Ascending aorta (tissue), 2 donors: ENCODE measurements at places on chromosomes 12 and 14.

GRCh38 chr14:68403191-68404145 lies 389.4 kb downstream of the ZFP36L1 start:
- no peak for DNase-seq
- H3K4me3 ChIP-seq: no peak overlapping the region
- peak overlapping the region; percentile 55 for H3K27ac ChIP-seq
- H3K27me3 ChIP-seq: no peaks in the 10 kb centered on the region
- peaks cover 9% of the 10 kb centered on the region for H3K4me1 ChIP-seq
- no peaks in the 10 kb centered on the region for H3K36me3 ChIP-seq

- peaks cover 47% of the 10 kb centered on the region for H3K4me1 ChIP-seq
- H3K36me3 ChIP-seq: no peaks in the 10 kb centered on the region
- H3K27ac ChIP-seq: no peak overlapping the region
These were observed 229.5 kb downstream of the CACNA1C start for GRCh38 chr12:2282318-2282717.

DNA sequence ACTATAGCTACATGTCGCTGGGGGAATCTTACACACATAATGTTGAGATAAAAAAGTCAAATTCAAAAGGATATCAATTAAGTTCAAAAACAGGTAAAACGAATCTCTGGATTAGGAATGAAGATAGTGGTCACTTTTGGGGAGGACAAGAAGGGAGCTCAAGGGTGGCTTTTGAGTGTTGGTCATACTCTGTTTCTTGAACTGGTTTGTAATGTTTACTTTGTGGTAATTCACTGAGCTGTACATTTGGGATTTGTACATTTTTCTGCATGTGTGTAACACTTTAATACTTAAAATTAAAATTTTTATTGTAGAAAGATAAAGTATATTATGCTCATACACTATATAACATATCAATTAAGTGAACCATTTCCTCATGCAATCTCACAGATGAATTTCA lies 26.6 kb downstream of the KLHL28 start:
- no peak for DNase-seq
- peaks cover 34% of the 10 kb centered on the region for H3K36me3 ChIP-seq
- H3K27me3 ChIP-seq: no peaks in the 10 kb centered on the region
- no peaks in the 10 kb centered on the region for H3K4me1 ChIP-seq
- H3K27ac ChIP-seq: no peak overlapping the region
- no peak overlapping the region for H3K4me3 ChIP-seq

DNA sequence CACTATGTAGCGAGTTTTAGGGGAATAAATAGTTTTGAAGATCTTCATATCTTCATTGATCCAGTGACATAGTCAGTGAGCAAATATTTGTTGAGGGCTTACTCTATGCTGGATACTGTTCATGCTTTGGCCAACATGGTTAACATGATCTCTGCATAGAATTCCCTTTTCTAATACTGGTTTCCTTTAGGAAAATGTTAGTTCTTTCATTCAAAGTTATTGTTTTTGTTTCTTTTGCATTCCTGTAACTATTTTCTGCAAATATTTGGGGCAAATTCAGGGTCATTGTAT lies 226.5 kb downstream of the C12orf50 start:
- H3K4me3 ChIP-seq: no peak overlapping the region

- H3K27me3 ChIP-seq: no peaks in the 10 kb centered on the region
- no peak for DNase-seq
- no peaks in the 10 kb centered on the region for H3K36me3 ChIP-seq
- H3K4me1 ChIP-seq: no peaks in the 10 kb centered on the region
- H3K4me3 ChIP-seq: no peak overlapping the region
- no peak overlapping the region for H3K27ac ChIP-seq
These were observed 344.8 kb upstream of the USP15 start for GRCh38 chr12:61915420-61915819.
